ENCODE measurements at places on chromosomes 12 and 14. TPM values are rescaled to one million over a fixed set of nuclear protein-coding genes. Genes with fewer than 3 reads are reported as not detected.

DNA sequence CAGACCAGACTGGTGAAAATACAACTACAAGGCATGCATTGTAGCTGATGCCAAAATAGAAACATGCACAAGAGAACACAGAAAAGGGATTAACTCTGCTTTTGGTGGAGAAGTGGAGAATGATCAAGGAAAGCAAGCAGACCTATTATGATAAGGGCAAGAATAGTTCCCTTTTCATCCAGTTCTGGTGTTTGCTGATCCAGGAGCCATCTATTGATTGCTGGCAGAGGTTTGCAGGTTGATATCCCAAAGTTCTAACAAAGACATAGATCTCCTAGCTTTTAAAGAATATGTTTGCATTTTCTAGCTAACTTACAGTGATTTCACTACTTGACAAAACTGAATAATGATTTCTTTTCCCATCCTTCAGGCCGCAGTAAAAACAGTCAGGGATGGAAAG, 166.2 kb upstream of the CDKN3 start:
- no peak for DNase-seq

ANO4 gene
- 0.32 TPM for total RNA-seq

GAS2L3 gene
- total RNA-seq = 2.5 TPM

DNA sequence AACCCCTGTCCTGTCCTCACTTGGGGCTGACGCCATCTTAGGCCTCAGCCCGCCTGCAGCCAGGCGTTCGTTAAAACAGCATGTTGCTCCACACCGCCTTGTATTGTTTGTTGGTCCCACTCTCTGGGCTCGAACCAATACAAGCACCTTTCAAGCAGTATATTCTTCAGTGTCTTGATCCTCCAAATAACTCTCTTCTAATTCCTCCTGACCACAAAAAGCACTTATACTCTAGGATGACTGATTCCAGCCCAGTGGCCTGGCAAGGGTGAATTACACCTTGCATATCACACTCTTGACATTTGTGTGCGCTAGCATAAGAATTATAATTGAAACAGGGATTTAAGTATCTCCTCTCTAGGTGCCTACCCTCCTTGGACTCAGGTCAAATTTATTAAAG, 7.1 kb downstream of the CCER1 start:
- no peak for DNase-seq

HSPB8 gene
- total RNA-seq = 504 TPM
